ENCODE measurements at places on chromosomes 12 and 14. TPM values are rescaled to one million over a fixed set of nuclear protein-coding genes. Genes with fewer than 3 reads are reported as not detected.

GRCh38 chr12:19453961-19454360, 14.7 kb downstream of the AEBP2 start:
- DNase-seq, result peak; percentile 10
- H3K27ac ChIP-seq, result no peak overlapping the region
- no peaks in the 10 kb centered on the region for H3K27me3 ChIP-seq
- H3K36me3 ChIP-seq, result no peaks in the 10 kb centered on the region

DNA sequence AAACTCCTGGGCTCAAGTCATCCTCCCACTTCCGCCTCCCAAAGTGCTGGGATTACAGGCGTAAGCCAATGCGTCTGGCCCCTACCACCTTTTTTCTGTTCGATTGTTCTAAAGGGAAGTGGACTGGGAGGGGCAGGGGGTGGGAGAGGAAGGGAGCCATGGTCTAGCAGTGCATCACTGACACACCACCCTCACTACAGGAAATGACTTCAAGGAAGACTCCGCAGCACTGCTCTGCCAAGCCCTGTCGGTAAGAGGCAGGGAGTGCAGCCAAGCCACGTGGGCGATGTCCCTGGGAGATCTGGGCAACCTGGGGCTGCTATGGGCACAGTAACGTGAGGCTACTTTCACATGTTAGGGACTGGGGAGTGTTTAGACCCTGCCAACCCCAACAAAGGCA, 18.0 kb downstream of the LRRC74A start:
- DNase-seq, result peak; percentile 18
- no peaks in the 10 kb centered on the region for H3K36me3 ChIP-seq
- no peaks in the 10 kb centered on the region for H3K27me3 ChIP-seq
- H3K4me3 ChIP-seq, result no peak overlapping the region
- H3K4me1 ChIP-seq, result no peaks in the 10 kb centered on the region
- no peak overlapping the region for H3K27ac ChIP-seq

KERA gene
- not detected for total RNA-seq

MYL6B gene
- total RNA-seq, result 198 TPM

DNA sequence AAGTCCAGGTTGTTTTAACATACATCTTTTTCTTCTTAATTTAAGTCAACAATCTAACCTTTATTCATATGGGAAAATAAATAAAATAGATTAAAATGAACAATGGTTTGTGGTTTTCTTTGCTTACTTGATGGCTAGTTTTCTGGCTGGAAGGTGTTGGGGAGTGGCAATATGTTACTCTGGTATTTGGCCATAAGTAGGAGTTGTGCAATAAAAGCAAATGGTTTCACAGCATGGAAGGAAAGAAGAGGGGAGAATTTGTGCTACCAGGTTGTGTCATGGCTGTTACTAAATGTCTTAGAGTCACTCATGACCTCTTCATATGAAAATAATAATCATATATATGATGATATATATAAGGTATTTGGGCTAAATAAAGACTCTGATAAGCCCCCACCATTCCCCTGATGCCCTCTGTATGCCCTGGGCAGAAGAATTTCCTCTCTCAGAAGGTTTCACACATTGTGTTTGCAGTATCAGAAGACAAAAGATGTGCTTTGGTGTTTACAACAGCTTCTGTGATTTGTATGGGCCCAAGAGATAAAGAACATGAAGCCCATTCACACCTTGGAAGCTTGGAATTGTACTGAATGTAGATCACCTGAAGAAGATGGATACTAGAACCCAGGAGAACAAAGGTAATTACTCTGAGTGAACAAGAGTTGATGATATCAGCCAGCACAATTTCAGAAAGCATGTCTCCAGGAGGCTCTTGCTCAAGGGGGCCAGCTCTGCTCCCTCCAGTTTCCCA, 160.9 kb downstream of the ALG10B start:
- H3K4me1 ChIP-seq, result no peaks in the 10 kb centered on the region
- no peaks in the 10 kb centered on the region for H3K36me3 ChIP-seq
- no peak overlapping the region for H3K27ac ChIP-seq
- DNase-seq, result no peak
- H3K27me3 ChIP-seq, result no peaks in the 10 kb centered on the region

CDKL1 gene
- 0.62 TPM for total RNA-seq

DNA sequence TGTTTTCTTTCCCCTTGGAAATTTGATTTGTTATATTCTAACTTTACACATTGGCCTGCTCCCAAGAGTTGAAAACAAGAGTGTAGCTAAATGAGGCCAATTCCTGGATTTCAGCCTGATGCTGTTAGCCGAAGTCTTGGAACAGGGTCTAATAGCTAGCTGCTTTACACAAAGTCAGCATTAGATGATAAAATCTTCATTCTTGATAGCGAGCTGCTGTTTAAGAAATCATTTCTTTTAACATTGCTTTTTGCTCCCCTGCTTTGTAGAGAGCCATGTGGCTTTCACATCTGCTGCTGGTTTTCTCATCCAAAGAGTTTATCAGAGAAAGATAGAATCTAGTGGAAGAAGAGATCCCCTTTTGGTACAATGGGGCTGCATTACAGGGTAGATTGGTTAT, 22.3 kb downstream of the FBXW8 start:
- no peaks in the 10 kb centered on the region for H3K4me1 ChIP-seq
- H3K36me3 ChIP-seq, result peaks cover 4% of the 10 kb centered on the region
- DNase-seq, result no peak

GRCh38 chr12:58963844-58964243, 43.5 kb upstream of the LRIG3 start:
- peaks cover 17% of the 10 kb centered on the region for H3K4me1 ChIP-seq
- no peak overlapping the region for H3K4me3 ChIP-seq
- H3K27ac ChIP-seq, result no peak overlapping the region

NTS gene
- not detected for total RNA-seq

MYO1H gene
- total RNA-seq, result not detected

DNA sequence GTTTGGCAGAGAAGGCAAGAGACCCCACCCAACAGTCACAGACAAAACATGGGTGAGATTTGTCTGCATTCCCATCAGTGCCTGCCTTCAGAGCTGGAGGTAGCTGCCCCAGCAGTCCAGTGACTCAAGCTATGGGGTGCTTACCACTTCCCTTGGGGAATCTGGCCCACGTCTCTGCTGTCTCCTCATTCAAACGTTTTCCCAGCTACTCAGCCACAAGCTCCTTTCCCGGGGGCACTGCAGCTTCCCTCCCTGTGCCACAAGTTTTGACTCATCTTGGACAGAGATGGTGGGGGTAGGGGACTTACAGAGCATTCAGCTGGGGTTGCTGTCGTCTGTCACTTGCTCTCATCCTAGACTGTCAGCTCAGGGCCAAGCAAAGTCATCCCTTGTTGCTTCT, 66.6 kb downstream of the FBXL14 start:
- H3K4me3 ChIP-seq, result no peak overlapping the region
- H3K27ac ChIP-seq, result no peak overlapping the region
- no peaks in the 10 kb centered on the region for H3K36me3 ChIP-seq

GRCh38 chr12:122127839-122128238, 46.2 kb downstream of the IL31 start:
- H3K36me3 ChIP-seq, result no peaks in the 10 kb centered on the region
- no peaks in the 10 kb centered on the region for H3K4me1 ChIP-seq
- no peaks in the 10 kb centered on the region for H3K27me3 ChIP-seq
- DNase-seq, result no peak
- no peak overlapping the region for H3K4me3 ChIP-seq
- no peak overlapping the region for H3K27ac ChIP-seq

- peak; percentile 58 for DNase-seq
- H3K4me3 ChIP-seq, result peak overlapping the region; percentile 62
- H3K27me3 ChIP-seq, result peaks cover 97% of the 10 kb centered on the region
- H3K4me1 ChIP-seq, result peaks cover 34% of the 10 kb centered on the region
Observed at GRCh38 chr12:4909410-4909733, 333 bp upstream of the KCNA1 start.

- no peaks in the 10 kb centered on the region for H3K27me3 ChIP-seq
- H3K27ac ChIP-seq, result no peak overlapping the region
- no peak for DNase-seq
- H3K4me1 ChIP-seq, result no peaks in the 10 kb centered on the region
Observed at GRCh38 chr12:27805238-27805637, 25.2 kb upstream of the MANSC4 start.

DNA sequence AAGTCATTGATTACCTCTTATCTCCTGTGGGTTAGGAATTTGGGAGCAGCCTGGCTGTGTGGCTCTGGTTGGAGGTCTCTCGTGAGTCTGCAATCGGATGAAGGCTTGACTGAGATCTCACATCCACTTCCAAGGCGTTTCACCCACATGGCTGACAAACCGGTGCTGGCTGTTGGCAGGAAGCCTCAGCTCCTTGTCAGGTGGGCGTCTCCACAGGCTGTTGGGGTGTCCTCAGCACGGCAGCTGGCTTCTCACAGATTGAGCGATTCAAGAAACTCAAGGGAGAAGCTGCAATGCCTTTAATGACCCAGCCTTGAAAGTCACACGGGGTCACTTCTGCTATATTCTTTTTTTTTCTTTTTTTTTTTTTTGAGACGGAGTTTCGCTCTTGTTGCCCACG, 28.6 kb upstream of the CORO1C start:
- no peaks in the 10 kb centered on the region for H3K4me1 ChIP-seq
- no peaks in the 10 kb centered on the region for H3K27me3 ChIP-seq
- H3K36me3 ChIP-seq, result no peaks in the 10 kb centered on the region
- no peak for DNase-seq

DNA sequence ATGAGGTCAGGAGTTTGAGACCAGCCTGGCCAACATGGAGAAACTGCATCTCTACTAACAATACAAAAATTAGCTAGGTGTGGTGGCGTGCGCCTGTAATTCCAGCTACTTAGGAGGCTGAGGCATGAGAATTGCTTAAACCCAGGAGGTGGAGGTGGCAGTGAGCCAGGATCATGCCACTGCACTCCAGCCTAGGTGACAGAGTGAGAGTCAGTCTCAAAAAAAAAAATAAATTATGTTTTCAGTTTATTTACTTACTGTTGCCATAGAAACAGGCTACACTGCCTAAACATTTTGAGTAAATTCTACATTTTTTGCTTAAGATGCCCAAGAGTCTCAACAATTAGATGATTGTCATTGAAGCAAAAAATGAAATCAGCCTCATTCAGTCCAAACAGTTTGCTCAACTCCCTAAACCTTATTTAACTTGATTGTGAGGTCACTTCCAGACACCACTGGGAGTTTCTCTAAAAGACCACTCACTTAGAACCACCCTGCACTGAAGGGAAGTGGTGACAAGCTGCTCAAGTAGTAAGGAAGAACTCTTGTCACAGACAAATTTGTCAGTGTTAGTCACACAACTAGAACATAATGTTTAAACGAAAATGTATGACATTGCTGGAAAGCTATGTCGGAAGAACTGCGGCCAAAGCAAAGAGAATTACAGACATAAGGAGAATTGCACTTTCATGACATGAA, 9.8 kb upstream of the GNPNAT1 start:
- no peak overlapping the region for H3K4me3 ChIP-seq
- no peaks in the 10 kb centered on the region for H3K4me1 ChIP-seq
- no peak overlapping the region for H3K27ac ChIP-seq
- H3K27me3 ChIP-seq, result no peaks in the 10 kb centered on the region

DNA sequence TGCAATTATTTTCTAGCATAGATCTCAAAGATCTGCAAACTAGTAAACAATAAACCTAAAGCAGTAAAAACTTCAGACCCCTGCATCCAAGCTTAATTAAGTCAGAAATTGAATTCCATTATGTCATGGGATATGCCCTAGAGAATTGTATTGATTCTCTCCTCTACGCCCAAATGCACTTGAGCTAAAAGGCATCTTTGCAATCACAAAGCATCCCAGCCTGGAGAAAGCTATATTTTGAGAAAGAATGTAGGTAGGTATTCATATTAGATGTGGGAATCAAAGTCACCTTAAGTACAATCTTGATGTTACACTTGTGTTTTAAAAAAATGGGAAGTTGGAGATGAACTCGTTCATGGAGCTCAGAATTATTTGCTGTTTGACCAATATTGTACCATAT, 386.7 kb downstream of the ADAMTS20 start:
- no peaks in the 10 kb centered on the region for H3K27me3 ChIP-seq
- no peak overlapping the region for H3K4me3 ChIP-seq
- no peak overlapping the region for H3K27ac ChIP-seq
- no peaks in the 10 kb centered on the region for H3K36me3 ChIP-seq
- H3K4me1 ChIP-seq, result no peaks in the 10 kb centered on the region

DNA sequence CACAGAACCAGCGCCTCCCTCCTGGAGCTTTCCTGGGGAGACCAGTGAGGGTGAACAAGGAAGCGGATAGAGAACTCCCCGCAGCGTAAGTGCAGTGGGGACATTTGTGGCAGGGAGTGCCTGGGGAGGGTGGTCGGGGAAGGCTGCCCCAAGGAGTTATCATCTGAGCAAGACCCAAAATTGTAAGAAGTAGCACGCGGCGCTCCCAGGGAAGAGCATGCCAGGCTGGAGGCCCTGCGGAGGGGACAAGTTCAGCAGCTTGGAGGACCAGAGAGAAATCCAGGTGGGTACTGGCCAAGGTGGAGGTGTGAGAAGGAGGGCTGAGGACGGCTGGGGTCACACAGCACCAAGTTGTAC, 46.2 kb upstream of the RIMBP2 start:
- H3K4me1 ChIP-seq, result no peaks in the 10 kb centered on the region
- DNase-seq, result no peak
- peaks cover 12% of the 10 kb centered on the region for H3K27me3 ChIP-seq
- no peak overlapping the region for H3K4me3 ChIP-seq

KCNA5 gene
- 0.19 TPM for total RNA-seq

- no peak overlapping the region for H3K27ac ChIP-seq
- H3K36me3 ChIP-seq, result no peaks in the 10 kb centered on the region
- H3K4me1 ChIP-seq, result peaks cover 34% of the 10 kb centered on the region
- no peak overlapping the region for H3K4me3 ChIP-seq
Observed at GRCh38 chr12:11786638-11787365, 137.3 kb downstream of the ETV6 start.

GRCh38 chr12:46686267-46686942, 139.4 kb downstream of the SLC38A4 start:
- H3K36me3 ChIP-seq, result no peaks in the 10 kb centered on the region
- H3K27me3 ChIP-seq, result no peaks in the 10 kb centered on the region
- H3K4me1 ChIP-seq, result no peaks in the 10 kb centered on the region
- no peak for DNase-seq

- H3K27me3 ChIP-seq, result no peaks in the 10 kb centered on the region
- H3K27ac ChIP-seq, result no peak overlapping the region
- H3K36me3 ChIP-seq, result no peaks in the 10 kb centered on the region
Observed at GRCh38 chr12:123490089-123490488, 32.1 kb downstream of the SNRNP35 start.

ACVRL1 gene
- total RNA-seq, result 2.0 TPM

LRRC43 gene
- total RNA-seq, result 0.24 TPM

ITGA7 gene
- total RNA-seq, result 43.4 TPM

GRCh38 chr12:69415471-69416275, 54.5 kb upstream of the FRS2 start:
- DNase-seq, result peak; percentile 69
- H3K4me1 ChIP-seq, result peaks cover 7% of the 10 kb centered on the region
- no peaks in the 10 kb centered on the region for H3K27me3 ChIP-seq
- H3K36me3 ChIP-seq, result no peaks in the 10 kb centered on the region

AMHR2 gene
- 0.34 TPM for total RNA-seq

SERPINA10 gene
- total RNA-seq, result not detected

HVCN1 gene
- 12.0 TPM for total RNA-seq

GRCh38 chr12:121499929-121500793, 80.7 kb downstream of the KDM2B start:
- DNase-seq, result peak; percentile 81
- H3K36me3 ChIP-seq, result no peaks in the 10 kb centered on the region
- H3K27me3 ChIP-seq, result no peaks in the 10 kb centered on the region
- H3K27ac ChIP-seq, result peak overlapping the region; percentile 88

PRPF40B gene
- 30.5 TPM for total RNA-seq

All from neural progenitor cell (in vitro differentiated cells).